ENCODE measurements at places on chromosomes 16 and 17.

GRCh38 chr17:67995570-67996263 lies 552 bp downstream of the C17orf58 start:
- DNase-seq: no peak

DNA sequence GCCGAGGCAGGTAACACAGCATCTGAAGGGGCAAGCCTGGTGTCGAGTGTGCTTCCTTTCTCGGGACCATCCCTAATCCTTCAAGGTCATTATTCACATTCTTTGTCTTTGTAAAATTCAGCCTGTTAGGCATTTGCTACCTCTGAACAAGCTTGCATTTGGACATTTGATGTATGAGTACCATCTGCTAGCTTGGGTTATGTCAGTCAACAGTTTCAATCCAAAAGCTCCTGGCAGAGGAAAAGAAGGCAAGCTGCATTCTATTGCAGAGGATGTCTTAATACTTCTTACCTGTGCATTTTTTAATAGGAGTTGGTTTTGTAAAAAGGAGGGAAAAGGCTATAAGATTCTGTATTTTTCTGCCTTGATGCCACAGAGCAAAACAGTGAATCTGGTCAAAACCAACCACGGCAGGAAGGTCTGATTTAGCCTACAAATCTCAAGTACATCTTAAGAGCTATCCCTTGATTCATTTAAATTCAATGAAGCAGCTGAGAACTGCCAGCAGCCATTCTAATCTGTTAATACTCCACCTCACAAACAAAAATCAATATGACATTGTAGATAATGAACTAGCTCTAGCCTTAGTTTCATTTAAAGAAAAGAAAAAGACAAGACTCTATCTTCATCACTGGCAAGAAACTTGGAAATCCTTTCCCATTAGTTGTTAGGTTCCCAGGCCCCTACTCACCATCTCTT lies 39.0 kb downstream of the TEX2 start:
- DNase-seq: no peak

- no peak for DNase-seq
Measured at GRCh38 chr16:70743791-70744190, 57.2 kb downstream of the VAC14 start.

DNA sequence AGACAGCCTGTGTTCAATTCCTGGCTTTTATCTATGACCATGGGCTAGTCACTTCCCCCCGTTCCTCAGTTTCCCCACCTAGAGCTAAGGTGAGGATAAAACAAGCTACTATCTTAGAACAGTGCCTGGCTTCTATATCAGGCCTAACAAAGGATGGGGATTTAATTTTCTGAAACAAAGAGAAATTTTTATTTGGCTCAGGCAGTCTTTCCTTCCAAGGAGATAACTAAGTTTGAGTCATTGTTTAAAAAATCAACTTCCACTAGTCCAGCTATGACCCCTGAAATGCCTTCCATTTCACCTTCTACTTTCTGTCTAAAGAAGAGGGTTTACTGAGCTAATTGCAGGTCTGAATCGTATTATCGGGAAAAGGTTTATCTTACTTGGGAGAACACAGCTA lies 99.0 kb downstream of the CMIP start:
- DNase-seq: no peak

GRCh38 chr16:75116081-75116910 lies at the start of gene LDHD:
Gene LDHD (minus strand): TSS chr16:75116780. CDS start chr16:75116720, 60 bp downstream.
- DNase-seq: peak; percentile 95

GRCh38 chr16:57785385-57785784 lies 16.9 kb downstream of the KIFC3 start:
- no peak for DNase-seq

GRCh38 chr17:63338272-63338671 lies 107.8 kb downstream of the CYB561 start:
- no peak for DNase-seq

- DNase-seq: no peak
Measured at GRCh38 chr17:45935710-45936509, 41.6 kb downstream of the MAPT start.

- DNase-seq: no peak
Measured at GRCh38 chr16:59259950-59260319, 525.8 kb upstream of the GOT2 start.

- DNase-seq: peak; percentile 45
Measured at GRCh38 chr17:44759086-44759915, 513 bp downstream of the ADAM11 start.

DNA sequence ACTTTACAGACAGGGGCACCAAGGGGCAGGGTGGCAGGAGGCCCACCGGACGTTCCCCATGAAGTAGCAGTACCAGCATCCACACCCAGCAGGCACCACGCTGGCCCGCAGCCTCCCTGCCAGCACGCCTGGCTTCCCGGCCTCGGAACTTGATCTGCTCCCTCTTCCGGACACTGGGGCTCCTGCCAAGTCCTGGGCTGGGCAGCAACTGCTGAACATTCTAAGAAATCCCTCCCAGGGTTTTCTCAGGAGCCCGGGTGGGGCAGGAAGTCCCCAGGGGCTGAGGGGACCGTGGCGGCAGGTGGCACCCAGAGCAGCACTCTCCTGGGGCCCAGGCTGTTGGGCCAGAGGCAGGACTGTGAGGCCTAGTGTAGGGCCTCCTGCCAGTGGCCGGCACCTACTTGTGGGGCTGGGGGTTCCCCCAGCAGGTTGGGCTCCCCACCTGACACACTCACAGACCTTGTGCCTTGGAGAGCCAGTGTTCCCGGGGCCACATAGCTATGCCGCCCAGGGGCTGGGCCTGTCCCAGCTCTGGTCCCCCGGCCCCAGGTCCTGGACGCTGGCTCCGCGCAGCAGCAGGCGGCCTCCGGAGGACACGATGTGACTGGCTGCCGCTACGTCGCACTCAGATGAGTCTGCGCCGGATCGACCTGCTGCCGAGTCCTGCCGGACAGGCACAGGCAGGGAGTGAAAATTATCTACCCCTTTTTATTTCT lies 86.2 kb upstream of the CBX4 start:
- no peak for DNase-seq

- DNase-seq: no peak
Measured at GRCh38 chr17:4173781-4174180, 30.8 kb downstream of the CYB5D2 start.

DNA sequence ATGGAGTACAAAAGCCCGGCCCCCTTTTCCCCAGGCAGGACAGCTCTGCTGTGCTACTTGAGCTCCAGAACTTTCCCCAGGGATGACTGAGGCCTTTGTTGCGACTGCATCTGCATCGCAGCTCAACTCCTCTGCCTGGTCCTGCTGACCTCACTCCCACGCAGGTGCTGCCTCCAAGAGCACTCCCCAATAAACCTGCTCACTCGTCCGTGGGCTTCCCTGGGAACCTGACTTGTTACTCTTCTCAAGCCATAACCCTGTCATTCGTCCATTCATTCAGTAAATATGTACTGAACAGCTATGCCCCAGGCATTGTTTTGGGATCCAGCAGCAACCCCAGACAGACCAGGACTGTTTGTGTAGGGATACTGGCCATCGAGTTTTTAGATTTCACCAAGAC lies 11.6 kb upstream of the RMI2 start:
- no peak for DNase-seq

- peak; percentile 83 for DNase-seq
Measured at GRCh38 chr17:1422885-1423284, 22.9 kb upstream of the YWHAE start.

DNA sequence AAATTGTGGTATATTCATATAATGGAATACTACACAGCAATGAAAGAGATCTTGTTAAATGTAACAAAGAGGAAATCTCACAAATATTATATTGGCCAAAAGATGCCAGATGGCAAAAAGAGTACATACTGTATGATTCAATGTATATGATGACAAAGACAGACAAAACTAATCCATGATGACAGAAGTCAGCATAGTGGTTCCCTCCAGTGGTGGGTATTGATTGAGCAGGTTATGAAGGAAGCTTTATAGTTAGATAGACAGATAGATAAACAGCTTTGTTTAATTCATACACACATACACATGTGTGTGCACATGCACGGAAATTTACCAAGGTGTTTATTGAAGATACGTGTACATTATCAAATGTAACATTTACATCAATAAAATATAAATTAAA lies 74.4 kb upstream of the SMIM36 start:
- DNase-seq: no peak

DNA sequence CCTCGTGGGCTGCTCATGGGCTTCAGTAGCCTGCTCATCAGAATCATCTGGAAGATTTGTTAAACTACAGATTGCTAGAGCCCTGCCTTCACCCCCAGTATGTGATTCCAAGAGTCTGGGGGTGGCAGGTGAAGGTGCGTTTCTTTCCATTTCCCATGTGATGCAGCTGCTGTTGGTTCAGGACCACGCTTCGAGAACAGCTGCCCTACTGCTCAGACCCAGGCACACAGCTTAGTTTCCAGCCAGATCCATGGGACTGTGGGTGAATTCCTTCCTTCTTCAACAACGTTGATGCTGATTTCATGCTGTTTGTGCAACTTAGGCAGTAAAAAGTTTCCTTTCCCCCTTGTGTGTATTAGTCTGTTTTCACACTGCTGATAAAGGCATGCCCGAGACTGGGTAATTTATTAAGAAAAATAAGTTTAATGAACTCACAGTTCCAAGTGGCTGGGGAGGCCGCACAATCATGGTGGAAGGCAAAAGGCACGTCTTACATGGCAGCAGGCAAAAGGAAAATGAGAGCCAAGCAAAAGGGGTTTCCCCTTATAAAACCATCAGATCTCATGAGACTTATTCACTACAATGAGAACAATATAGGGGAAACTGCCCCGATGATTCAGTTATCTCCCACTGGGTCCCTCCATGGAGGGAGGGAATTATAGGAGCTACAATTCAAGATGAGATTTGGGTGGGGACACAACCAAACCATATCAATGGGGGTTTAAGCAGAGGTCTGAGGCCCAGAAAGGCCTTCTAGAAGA lies 159.2 kb downstream of the XYLT1 start:
- no peak for DNase-seq

DNA sequence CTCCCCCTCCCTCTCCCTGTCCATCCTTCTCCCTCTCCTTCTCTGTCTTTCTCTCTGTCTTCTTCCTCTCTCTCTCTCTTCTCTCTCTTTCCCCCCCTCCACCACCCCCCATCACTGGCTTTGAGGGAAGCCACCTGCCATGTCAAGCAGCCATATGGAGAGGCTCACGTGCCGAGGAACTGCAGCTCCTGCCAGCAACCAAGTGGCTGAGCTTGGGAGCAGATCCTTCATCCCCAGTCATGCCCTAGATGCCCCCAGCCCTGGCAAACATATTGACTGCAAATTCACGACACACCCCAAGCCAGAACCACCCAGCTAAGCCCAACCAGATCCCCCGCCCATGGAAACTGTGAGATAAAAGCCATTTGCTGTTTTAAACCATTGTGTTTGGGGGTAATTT lies 40.9 kb upstream of the RBFOX3 start:
- DNase-seq: no peak

DNA sequence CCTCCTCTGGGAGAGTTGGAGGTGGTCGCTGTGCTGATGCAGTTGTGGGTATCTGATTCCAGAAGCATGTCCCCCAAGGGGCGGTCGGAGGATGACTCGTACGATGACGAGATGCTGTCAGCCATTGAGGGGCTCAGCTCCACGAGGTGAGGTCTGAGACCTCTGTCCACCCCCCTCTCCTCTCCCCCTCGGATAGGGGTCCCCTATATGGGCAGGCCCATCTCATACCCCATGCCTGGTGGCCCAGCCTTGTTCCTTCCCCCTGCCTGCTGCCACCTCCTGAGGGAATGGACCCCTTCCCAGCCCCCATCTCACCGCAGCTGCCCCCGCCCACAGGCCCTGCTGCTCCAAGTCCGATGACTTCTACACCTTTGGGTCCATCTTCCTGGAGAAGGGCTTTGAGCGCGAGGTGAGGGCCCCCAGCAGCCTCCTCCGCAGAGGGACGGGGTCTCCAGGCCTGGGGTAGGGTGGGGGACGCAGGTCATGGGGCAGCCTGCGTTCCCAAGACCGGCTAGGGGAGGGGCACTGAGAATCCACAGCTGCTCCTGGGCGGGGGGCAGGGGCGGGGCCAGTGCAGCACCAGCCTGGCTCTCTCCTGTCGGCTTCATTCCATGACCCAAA lies 39.2 kb downstream of the ADCY7 start:
- DNase-seq: no peak

DNA sequence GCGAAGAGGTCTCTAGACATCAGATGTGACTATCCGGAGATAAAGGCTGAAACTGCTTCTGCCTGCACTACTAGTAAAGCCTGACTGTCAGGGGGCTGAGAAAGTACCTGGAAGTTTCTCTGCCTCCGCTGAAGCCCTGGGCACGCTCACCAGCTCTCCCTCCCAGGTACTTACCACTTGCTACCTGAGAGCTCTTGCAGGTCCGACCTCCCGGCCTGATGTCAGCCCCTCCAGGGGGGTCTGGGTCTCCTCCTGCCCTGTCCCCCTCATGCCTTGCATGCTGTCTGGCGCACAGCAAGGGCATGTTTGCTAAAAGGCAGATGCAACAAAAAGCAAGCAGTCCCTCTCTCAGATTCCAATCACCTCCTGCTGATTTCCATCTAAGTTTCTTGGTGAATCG lies 17.4 kb downstream of the ZDHHC7 start:
- no peak for DNase-seq

GRCh38 chr17:44879376-44879775 lies 19.9 kb downstream of the EFTUD2 start:
- DNase-seq: no peak

- DNase-seq: no peak
Measured at GRCh38 chr17:20852239-20852989, 190.4 kb downstream of the USP22 start.

DNA sequence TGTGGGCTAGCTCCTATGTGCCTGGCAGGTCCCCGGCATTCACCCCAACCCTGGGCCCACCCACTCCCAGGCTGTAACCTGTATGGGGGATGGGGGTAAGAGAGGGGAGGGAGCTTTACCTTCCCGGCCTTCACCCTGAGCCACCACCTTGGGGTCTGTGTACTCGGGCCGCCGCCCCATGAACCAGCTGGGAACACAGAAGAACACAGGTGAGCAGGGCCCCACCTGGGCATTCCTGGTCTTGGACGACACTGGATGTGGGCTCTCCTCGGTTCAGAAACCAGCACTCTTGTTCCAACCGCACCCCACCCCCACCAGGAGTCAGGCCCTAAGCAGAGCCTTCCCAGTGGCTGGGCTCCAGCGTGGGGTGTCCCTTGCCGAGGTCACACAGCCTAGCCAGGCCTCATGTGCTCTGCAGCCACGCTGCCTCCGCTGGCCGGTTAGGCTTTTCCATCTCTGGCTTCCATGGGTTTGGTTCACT lies 18.8 kb downstream of the B9D1 start:
- no peak for DNase-seq

GRCh38 chr17:29881256-29881655 lies 48.8 kb downstream of the SSH2 start:
- no peak for DNase-seq

DNA sequence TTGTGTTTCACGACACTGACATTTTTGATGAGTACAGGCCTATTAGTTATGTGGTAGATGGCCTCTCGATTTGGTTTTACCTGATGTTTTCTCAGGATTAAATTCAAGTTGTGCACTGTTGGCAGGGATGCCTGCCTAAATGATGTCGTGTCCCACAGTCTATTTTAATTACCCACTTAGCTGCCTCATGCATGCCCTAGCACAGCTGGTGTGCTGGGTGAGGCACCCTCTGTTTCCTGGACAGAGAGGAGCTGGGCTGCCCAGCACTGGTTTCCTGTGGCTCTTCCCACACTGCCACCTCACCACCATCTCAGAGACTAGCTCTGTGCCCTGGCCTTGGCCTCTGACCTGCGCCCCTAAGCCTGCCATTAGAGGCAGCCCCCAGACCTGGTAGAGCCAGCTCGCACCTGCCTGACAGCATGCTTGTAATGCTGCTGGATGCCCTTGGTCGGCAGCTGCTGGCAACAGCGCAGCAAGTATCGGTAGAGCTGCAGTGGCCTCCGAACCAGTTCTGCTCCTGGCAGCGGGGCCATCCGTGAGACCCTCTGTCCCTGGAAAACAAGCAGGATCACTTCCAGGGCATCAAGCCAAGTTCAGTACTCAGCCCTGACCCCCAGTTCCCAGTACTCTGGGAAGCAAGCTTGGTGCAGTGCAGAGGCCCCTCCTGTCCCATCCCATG lies 10.9 kb downstream of the LYRM9 start:
- DNase-seq: no peak
